ENCODE measurements at places on chromosomes 3 and 15.

DNA sequence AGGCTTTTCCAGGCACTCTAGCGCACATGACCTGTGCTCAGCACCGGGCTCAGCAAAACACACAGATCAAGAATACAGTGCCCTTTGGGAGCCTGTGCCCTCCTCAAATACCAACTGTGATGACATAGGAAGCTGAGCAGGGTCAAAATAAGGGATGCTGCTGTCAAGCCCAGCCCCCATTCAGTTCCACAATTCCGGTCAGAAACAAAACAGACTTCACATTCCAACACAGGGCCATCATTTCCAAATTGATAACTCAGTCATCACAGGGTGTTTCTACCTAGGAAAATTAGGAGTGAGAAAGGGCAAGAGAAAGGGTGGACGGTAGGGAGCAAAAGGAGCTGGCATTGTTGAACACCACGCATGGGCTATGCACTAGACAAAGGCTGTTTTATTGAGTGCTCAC, 158.4 kb upstream of the CCDC54 start:
- DNase-seq = no peak

DNA sequence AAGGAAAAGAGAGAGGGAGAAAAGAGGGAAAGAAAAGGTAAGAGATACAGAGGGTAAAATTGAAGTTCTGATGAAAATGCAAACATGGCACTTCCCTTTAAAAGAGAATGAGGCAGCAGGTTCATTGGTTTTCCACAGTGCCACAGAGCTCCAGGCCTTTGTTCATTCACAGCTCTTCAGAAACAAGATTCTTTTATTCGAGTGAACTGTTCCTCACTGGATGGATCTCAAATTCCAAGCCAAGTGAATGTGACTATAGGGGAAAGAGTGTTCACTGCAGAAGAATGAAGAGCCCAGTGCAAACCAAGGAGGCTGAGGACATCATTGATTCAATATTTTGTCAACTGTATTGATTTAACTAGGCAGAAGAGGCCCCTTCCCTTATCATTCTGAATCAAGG, 280.3 kb upstream of the PROK2 start:
- no peak for DNase-seq

- DNase-seq = no peak
Measured at GRCh38 chr3:37218206-37218605, 43.8 kb upstream of the LRRFIP2 start.

GRCh38 chr3:98974442-98974841, 72.9 kb upstream of the DCBLD2 start:
- no peak for DNase-seq

DNA sequence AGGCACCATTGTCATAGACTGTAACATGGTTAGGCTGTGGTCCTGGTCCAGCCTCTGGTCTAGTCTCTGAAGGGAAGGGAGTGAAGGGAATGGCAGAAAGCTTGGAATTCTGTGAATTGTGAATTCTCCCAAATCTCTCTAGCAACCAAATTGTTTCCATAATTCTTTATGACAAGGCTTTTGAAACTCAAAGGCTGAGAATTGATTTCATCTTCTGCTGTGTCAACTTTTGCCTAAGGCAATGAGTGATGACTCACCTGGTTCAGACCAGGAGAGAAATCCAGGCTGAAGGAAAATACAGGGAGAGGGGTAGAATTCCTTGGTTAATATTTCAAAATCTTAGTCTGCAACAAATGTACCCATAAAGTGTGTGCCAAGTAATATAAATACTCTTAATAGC, 82.6 kb upstream of the ADPGK start:
- no peak for DNase-seq

GRCh38 chr3:45868213-45868612, 18.1 kb upstream of the CCR9 start:
- no peak for DNase-seq

- DNase-seq = no peak
Measured at GRCh38 chr15:73851689-73852088, 21.7 kb upstream of the TBC1D21 start.

GRCh38 chr3:67381667-67382272, 272.6 kb downstream of the SUCLG2 start:
- no peak for DNase-seq

- no peak for DNase-seq
Measured at GRCh38 chr3:178777718-178778411, 241.6 kb downstream of the KCNMB2 start.

DNA sequence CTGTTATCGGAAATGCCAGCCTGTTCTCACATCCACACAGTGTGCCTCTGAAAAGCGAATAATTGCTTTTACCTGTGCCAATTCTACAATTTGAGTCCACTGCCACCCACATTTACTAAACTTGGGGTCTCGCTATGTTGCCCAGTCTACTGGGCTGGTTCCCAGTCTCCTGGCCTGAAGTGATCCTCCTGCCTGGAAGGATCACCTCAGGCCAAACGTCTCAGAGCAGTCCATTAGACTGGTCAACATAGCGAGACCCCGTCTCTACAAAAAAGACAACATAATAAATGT, 827 bp upstream of the INO80 start:
- DNase-seq = no peak

- DNase-seq = no peak
Measured at GRCh38 chr15:35166730-35167359, 81.8 kb upstream of the NANOGP8 start.

DNA sequence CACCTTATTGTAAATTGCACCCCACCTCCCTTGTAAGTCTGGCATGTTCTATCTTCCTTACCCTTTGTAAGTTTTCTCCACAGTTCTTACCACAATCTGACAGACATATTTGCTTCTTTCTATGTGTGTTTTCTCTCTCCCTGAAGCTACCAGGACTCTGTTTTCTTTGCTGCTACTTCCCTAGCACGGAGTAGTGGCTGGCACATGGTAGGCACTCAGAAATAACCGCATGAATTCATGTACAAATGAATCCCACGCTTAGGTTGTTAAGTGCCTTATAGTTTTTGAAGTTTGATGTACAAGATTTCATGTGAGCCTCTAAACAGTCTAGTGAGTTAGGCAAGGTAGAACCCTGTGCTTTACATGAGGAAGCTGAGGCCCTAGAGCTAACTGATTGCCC, 178.4 kb upstream of the CTDSPL start:
- no peak for DNase-seq

DNA sequence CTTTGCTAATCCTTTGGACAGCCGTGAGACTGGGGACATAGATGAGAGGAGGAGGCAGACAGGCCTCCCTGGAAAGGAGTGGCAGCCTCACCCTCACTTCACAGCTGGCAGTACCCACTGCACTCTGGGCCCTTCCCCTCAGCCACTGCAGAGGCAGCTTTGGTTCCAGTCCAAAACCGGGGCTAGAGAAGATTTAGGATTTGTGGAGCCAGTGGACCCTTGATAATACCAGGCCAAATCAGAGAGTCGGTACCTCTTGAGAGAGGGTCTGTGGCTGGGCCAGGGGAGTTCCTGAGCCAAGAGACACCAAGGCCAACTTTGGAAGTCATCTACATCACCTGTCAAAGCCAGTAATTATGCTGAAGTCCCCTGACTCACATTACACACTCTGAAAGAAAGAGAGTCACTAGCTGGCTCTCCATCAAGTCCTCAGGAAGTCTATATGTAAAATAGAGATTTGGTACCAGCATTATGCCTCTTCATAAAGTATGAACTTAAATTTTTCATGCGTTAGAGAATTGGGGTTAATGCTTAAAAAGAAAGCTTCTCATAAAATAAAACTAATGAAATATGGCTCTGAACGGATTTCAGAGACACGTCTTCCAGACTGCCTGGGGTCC, 244.1 kb upstream of the SEMA6D start:
- DNase-seq = no peak

DNA sequence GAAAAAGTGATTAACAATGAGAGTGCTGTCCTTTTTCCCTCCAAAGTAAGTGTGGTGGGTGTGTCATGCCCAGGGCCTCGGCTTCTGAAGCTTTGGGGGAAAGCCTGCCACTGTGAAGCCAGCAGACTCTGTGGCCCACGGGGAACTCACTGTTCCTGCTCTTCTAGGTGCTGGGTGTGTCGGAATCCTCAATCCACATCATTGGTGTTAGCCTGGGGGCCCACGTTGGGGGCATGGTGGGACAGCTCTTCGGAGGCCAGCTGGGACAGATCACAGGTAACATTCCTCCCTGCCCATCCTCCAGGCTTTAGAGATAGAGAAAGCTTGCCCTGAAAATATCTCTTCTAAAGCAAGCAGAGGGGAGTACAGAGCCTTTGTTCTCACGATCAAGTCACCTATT, 11.6 kb downstream of the PLA1A start:
- no peak for DNase-seq

- DNase-seq = no peak
Measured at GRCh38 chr15:72169236-72169920, 28.2 kb downstream of the GRAMD2A start.

DNA sequence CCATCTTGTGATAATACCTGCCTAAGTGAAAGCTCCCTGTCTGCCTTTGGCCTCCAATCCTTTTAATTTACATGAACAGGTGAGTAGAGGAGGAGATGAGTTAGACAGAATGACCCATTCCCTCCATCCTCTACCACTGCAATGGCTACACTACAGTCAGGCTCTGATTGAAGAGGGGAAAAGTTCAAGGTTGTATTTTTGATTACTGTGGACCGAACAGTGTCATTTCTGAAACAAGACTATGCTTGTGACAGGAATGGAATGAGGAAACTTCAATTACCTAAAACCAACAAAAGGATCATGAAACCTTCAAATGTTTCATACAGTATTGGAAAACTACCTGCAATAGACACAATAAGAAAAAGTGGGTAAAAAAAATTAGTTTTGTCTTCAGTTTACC, 85.5 kb upstream of the GBE1 start:
- DNase-seq = no peak

- no peak for DNase-seq
Measured at GRCh38 chr3:110711851-110712516, 359.6 kb upstream of the NECTIN3 start.

GRCh38 chr3:23170291-23170690, 32.8 kb upstream of the UBE2E2 start:
- no peak for DNase-seq

- no peak for DNase-seq
Measured at GRCh38 chr15:67931861-67932260, 92.0 kb upstream of the RNU6-1 start.

GRCh38 chr15:53835309-53835708, 75.8 kb upstream of the WDR72 start:
- DNase-seq = no peak

GRCh38 chr3:15356176-15356575, 23.8 kb upstream of the SH3BP5 start:
- no peak for DNase-seq

DNA sequence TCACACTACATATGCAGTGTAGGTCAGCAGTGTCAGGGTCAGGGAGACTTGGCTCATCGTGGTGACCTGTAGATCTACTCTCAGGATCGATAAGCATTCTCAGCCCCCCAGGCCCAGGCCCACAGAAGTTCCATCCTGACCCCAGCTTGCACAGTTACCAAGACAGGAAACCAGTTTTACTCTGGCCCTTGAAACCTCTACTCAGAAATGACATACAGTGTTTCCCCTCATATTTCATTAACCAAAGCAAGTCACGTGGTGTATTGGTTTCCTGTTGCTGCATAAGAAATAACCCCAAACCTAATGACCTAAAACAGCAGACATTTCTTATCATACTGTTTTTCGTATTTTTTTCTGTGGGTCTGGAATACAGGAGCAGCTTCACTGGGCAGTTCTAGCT, 242.2 kb downstream of the SLCO3A1 start:
- DNase-seq = no peak

- DNase-seq = no peak
Measured at GRCh38 chr15:29687204-29687815, 135.0 kb downstream of the TJP1 start.

Measured in cortex of kidney (tissue), 1 donor.